ENCODE measurements at places on chromosomes 4 and X. TPM values are rescaled to one million over a fixed set of nuclear protein-coding genes. Genes with fewer than 3 reads are reported as not detected.

Gene AKAP17A
- total RNA-seq, result 33.0 TPM

Gene TRPC5OS
- total RNA-seq, result not detected

Gene GPR119
- total RNA-seq, result not detected

Gene PNMA5
- total RNA-seq, result not detected

DNA sequence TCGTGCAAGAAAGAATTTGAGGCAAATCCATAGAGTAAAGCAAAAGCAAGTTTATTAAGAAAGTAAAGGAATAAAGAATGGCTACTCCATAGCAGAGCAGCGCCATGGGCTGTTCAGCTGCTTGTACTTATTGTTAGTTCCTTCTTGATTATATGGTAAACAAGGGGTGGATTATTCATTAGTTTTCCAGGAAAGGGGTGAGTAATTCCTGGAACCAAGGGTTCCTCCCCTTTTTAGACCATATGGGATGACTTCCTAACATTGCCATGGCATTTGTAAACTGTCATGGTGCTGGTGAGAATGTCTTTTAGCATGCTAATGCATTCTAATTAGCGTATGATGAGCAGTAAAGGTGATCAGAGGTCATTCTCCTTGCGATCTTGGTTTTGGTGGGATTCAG is 23.5 kb upstream of the CEP135 start:
- H3K4me3 ChIP-seq, result no peak overlapping the region
- no peaks in the 10 kb centered on the region for H3K36me3 ChIP-seq
- no peaks in the 10 kb centered on the region for H3K4me1 ChIP-seq
- DNase-seq, result no peak
- no peak overlapping the region for H3K27ac ChIP-seq

GRCh38 chr4:174358829-174359228 is 75.1 kb downstream of the CEP44 start:
- H3K4me3 ChIP-seq, result no peak overlapping the region
- H3K36me3 ChIP-seq, result no peaks in the 10 kb centered on the region
- H3K4me1 ChIP-seq, result no peaks in the 10 kb centered on the region
- H3K27ac ChIP-seq, result no peak overlapping the region

Measured in aorta (tissue), 5 donors.